ENCODE measurements at places on chromosomes 3 and 15. TPM values are rescaled to one million over a fixed set of nuclear protein-coding genes. Genes with fewer than 3 reads are reported as not detected.

- DNase-seq, result no peak
Observed at GRCh38 chr15:45179221-45179985, 8.4 kb downstream of the SHF start.

DNA sequence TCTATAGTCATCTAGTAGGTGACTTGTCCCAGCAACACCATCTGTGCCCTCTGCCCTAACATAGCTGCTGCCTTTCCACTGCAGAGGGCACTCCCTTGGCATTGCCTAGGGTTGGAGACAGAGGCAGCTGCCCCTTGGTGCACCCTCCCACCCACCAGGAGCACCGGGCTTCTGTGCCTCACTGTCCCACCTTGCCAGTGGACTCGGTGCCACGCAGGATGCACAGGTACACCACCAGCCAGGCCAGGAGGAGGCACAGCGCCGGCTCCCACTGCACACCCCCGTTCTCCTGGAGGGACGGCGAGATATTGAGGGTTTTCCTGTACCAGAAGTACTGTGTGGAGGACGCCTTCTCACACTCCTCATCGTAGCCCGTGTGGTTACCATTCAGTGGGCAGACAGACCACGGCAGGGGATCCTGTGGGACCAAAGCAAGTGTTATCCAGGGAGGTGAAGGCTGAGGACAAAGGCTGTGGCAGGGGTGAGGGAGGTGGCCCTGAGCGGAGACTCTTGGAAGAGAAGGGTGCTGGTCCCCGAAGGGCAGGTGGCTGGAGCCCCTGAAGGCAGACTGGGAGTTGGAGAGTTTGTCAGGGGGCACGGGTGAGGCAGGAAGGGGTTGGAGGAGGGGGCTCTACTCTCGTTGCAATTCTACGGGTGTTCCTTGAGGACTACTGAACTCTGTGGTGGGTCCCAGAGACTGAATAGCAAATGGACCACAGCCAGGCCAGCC, 20.6 kb downstream of the SLC6A20 start:
- DNase-seq, result no peak

- DNase-seq, result peak; percentile 74
Observed at GRCh38 chr15:90903733-90904536, 833 bp downstream of the MAN2A2 start.

DNA sequence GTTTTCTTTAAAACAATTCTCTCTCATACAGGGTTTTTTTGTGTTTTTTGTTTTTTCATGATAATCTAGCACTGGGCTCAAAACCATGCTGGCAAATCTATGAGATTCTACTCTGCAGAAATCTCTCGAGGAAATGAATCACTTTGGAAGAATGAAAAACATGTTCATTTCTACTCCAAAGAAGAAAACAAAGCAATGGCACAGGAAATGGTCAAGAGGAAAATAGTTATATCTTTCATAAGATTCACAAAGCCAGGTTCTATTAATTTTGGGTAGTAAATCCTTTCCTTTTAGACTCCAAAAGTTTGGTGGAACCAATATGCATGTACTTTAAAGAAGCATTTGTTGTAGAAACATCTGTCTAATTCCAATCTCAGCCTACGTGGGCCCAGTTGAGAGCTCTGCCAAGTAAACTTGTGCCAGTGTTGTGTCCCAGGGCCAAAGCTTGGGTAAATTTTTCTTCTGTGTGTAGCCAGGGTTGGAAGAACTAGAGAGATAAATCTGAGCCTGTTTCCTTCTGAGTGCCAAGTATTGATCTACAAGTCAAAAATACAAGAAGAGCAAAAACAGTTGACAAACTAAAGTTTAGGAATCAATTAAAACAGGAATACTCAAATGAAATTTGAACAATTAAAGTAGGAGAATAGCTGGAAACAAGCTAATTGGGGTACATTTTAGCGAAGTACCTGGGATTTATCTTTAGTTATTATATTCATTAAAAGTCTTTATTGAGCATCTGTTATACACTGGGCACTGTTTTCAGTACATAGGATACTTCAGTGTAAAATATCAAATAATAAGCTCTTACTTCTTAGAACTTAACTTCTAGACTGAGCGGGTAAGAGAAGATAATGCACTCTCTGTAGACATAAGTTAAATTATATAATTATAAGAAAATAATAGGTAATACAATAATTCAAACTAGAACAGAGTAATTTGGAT, 657.5 kb upstream of the NECTIN3 start:
- no peak for DNase-seq

Gene LRTM1
- polyA plus RNA-seq, result not detected

Gene UBA7
- 29.8 TPM for polyA plus RNA-seq

Gene ISL2
- not detected for polyA plus RNA-seq

- no peak for DNase-seq
Observed at GRCh38 chr3:11514191-11514821, 129.4 kb downstream of the VGLL4 start.

Gene ZMAT3
- 4.2 TPM for polyA plus RNA-seq

Gene CIB1
- 321 TPM for polyA plus RNA-seq

Gene FANCD2OS
- polyA plus RNA-seq, result not detected

DNA sequence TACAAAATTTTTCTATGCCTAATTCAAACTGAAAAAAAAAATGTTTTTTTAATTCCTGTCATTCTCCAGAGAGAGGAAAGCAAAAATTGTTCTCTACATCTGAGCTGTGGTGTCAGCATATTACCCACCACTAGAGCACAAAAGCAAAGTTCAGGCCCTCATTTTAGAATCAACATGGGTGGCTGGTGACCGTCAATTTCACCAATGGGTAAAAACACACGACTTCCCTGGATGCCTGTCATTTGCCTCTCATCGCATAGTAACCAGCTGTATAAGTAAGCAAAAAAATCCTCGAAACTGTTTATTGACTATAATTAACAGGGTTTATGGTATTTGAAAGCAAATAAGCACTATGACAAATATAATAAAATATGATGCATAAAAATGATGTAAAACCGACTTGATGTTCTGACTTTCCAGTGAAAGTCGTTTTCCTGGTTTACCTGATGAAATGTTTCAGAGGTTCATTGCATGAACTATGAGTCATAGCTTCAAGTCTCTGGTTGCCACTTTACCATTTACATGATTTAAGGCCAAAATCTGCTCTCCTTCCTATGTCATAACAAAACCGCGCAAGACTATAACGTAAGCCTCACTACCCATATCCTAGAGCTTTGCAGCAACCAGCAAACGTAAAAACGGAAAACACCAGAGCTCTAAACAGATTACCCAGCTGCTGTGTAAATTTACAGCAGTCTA, 60.5 kb downstream of the THBS1 start:
- DNase-seq, result no peak

Gene FBXO40
- not detected for polyA plus RNA-seq

- DNase-seq, result no peak
Observed at GRCh38 chr3:171427771-171428320, 32.4 kb downstream of the TNIK start.

Gene GHSR
- polyA plus RNA-seq, result not detected

- DNase-seq, result no peak
Observed at GRCh38 chr15:80887148-80887547, 102.5 kb downstream of the MESD start.

DNA sequence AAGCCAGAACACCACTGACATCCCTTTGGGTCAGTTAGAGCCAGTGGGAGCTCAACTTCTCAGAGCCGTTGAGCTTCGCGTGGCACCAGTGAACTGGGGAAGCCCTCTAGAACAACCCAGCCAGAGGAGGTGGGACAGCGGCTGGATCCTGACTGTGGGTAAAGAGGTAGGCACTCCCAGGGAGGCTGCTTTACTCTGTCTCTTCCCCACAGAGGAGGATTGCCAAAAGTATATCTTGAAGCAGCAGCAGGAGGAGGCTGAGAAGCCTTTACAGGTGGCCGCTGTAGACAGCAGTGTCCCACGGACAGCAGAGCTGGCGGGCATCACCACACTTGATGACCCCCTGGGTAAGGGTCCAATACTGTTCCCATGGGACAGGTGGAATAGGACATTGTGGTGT, 1.2 kb downstream of the MYD88 start:
- DNase-seq, result peak; percentile 6

GRCh38 chr15:84081391-84082168, 154.0 kb upstream of the GOLGA6L4 start:
- DNase-seq, result no peak

DNA sequence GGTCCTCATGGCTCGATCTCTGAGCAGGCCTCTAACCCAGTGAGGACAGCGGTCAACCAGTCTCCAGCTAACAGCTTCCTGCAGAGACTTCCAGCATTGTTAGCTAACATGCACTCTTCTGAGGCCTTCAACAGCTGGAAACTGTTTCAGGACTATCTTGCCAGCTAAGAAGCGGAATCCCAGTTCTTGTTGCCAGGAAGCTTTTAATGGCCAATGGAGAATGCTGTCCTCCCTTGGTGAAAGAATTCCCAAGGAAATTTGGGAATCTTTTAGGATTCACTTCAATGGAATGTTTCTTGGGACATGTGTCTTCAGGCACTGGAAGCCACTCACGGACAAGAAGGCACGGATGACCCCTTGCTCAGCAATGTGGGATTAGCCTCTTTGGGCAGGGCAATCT, 91.7 kb downstream of the CEMIP start:
- DNase-seq, result no peak

- DNase-seq, result no peak
Observed at GRCh38 chr3:4196506-4197147, 106.5 kb upstream of the SETMAR start.

DNA sequence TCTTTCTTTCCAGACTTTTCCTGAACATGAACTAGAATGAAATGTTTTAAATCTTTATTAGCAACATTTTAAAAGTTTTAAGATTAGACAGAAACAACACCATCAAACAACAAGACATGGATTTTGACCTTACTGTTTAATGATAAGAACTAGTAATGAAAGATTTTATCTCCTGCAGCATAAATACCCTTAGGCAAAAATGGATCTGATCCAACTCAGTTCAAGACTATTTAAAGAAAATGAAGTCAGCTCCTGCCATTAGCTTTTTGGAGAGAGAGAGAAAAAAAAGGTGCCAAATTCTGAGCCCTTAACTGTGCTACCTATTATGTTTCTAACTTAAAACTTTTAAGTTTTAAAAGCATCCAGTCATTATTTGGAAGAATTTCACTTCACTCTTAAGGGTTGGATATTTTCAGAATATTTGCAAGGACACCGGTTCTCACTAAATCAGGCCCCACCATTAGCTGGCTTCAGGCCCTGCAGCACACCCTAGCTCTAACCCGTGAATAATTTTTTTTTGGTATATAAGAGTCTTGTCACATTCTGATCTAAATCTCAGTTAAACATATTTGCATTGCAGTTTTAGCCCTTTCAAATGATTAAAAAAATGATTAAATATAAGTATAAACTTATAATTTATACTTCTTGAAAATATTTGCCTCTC, 60.0 kb downstream of the NR1I2 start:
- DNase-seq, result no peak

DNA sequence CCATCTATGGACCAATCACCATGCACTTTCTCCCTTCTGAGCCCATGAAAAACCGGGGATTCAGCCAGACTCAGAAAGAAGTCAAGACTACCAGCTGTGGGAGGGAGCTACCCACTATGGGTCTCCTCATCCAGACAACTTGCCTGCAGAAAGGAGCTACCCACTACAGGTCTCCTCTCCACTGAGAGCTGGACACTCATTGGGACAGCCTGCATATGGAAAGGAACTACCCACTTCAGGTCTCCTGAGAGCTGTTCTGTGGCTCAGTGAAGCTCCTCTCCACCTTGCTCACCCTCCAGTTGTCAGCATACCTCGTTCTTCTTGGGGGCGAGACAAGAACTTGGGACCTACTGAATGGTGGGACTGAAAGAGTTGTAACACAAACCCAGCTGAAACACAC, 22.3 kb upstream of the ZBED2 start:
- no peak for DNase-seq

Gene PARP3
- 30.1 TPM for polyA plus RNA-seq

- no peak for DNase-seq
Observed at GRCh38 chr3:117666812-117667211, 957.2 kb downstream of the TUSC7 start.

Gene DCP1A
- polyA plus RNA-seq, result 4.9 TPM

Gene GRAMD2A
- polyA plus RNA-seq, result 2.7 TPM

- DNase-seq, result no peak
Observed at GRCh38 chr15:60574801-60575631, 96.1 kb upstream of the ICE2 start.
